NCI-H1436 treated with DMSO at 0.1 percent for 48 hours (cell line): ENCODE measurements at places on chromosomes 1 and 21.

DNA sequence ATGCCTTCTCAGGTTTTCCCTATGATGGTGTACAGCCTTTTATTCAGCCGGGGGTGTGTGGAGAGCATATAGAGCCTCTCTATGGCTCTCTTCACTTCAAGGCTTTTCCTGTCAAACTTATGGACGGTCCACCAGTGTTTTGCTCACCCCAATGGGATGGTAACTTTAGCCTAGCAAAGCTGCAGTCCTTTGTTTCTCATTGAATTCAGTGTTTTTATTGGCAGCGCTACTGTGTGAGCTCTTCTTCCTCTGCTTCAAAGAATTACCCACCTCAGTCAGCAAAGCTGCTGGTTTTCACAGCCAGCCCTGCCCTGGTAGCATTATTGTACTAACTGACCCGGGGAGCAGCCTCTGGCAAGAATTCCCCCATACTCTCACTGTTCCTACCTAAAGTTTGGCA, 145.3 kb upstream of the RRP15 start:
- no peak for DNase-seq

- DNase-seq: no peak
Observed at GRCh38 chr1:108801101-108801500, 54.6 kb downstream of the STXBP3 start.

GRCh38 chr1:29706936-29707335, 470.6 kb downstream of the PTPRU start:
- DNase-seq: peak; percentile 81

DNA sequence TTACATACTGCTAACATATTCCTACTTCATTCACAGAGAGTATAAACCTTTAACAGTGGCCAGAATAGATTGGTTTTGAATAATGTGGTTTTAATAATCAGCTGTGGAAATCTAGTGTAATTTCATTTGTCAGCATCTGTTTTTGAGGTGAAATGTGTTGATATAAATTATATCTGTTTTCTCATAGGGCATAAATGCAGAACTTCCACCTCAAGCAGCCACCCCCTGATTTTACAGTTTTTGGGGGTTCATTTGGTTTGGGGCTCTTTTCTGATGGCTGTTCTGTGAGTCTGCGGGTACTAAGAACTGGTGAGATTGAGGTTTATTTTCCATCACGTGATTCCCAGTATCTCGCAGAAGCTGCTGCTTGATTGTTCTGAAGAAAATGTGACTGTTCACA, 23.2 kb downstream of the EDARADD start:
- no peak for DNase-seq

DNA sequence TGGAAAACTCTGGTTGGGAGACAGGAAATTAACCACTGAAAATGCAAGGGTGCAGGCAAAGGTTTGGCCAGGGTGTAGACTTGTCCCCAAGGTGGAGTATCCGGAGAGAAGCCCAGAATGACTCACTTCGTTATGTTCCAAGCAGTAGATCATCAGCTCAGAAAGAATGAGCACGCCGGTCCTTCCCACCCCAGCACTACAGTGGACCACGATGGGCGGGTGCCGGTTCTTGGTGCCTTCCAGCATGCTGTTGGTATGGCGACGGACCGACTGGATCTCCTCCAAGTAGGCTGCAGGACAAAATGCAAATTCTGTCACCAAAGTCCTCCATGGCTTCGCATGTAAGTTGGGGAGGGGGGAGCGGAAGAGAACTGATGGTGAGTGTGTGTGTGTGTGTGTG, 83.4 kb downstream of the SMYD2 start:
- DNase-seq: no peak

DNA sequence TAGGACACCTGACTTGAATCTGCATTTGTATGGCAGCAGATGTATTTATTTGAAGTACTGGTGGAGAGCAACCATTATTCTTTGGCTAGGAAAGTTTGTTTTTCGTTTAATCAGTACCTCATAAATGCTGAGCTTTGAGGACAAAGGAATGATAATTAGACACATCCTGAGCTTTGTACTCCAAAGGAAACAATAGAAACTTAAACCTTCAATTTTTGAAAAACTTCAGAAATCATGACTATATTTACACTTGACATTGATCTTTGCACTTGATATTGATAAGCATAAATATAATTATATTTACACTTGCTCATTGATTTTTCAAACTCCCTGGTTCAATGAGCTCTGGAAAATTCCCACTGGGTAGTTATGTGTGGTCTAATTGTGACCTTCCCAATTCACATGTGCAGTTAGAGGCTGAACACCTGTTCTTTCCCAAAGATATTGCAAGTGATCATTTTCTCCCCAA, 10.7 kb downstream of the PATJ start:
- no peak for DNase-seq

DNA sequence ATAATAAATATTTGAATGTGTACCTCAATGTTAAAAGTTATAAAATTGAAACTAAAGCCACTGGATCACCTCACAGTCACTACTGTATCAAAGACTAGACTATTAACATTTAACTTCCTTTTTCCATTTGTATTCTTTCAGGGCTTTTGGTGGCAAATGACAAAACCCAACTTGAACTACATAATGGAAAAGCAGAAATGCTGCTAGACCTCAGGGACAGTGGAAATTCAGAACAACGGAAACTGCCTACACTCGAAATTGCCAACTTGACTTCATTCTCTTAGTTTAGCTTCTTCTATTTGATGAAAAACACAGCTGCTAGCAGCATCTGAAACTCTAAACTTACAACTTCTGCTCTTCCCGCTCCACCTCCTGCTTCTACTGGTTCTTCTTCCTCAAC, 34.9 kb upstream of the NTNG1 start:
- no peak for DNase-seq

DNA sequence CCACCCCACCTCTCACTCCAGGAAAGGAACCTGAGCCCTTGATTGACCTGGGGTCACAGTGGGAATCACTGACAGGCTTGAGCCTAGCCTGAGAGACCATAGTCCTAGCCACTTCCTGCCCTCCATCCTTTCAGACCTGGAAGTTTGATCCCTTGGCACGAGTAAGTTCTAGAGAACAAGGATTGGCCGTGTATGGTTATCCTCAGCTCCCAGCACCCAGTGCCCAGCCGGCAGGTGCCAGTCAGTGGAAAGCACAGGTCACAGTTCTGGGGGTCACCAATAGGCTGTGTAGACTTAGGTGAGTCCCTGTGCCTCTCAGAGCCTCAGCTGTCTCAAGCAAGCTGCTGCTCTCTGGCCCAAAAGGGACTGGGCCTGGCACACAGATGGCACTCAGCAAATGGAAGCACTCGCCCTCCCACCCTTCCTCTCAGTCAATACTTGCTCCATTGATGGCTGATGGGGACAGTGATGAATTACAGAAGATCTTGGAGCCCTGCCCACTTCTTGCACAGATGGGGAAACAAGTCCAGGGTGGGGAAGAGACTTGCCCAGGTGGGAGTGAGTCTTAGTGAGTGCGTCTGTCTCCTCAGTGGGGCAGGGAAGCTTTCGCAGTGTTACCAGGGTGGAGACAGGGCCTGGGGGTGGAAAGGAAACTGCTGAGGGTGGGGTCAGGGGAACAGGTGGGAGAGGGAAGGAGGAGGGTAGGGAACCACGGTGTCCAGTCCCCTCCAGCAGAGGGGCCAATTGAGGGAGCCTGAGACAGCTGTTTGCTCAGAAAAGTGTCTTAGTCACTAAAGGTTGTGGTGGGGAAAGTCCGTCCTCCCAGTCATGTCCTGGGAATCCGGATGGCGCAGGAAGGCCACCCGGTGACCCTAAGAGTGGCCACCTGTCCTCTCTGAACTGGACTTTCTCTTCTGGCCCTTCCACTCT, 2.6 kb upstream of the KCNQ4 start:
- DNase-seq: no peak

GRCh38 chr1:118890851-118891384, 97.2 kb downstream of the TBX15 start:
- no peak for DNase-seq
